Activated CD4-positive, alpha-beta memory T cell treated with anti-CD3 and anti-CD28 coated beads for 36 hours (primary cell): ENCODE measurements at places on chromosomes 2 and 18. TPM values are rescaled to one million over a fixed set of nuclear protein-coding genes. Genes with fewer than 3 reads are reported as not detected.

Gene B3GNT7
- total RNA-seq = not detected

DNA sequence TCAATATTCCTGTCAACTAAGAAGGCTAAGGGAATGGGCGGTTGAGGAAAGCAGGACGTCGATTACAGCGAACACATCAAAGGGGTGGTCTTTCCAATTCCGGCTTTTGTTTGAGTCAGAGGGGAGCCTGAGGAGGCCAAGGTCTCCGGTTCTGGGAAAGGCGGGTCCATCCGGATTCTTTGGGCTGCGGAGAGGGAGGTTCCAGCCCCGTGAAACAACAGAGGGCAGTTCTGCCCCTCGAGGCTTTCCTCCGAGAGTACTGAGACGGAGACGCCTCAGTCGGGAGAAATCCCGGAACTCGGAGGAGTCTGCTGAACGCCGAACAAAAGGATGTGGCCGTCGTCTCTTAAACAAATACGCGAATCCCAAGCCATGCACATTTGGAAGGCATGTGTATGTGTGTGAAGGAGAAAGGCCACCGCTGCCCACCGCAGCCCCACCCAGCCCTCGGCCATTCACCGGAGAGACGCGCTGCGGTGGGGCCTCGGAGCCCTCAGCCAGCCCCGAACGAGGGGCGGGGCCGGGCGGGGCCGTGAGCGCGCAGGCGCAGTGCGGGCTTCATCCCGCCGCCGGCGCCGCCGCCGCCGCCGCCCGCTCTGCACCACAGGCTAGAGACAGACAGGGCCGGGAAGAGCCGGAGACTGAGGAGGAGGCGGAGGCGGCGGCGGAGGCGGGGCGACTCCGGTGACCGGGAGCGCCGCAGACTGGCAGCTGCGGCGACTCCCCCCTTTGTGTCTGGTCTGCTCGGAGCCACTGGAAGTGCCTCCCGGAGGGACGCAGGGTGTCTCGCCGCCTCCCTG is at the start of gene BMPR2:
Gene BMPR2 (plus strand): TSS at position 719 of the 800 bp plus-strand sequence. CDS start 1,148 bp downstream, outside the sequence.
- peak; percentile 88 for DNase-seq

GRCh38 chr18:48728204-48728833 is 189.5 kb downstream of the CTIF start:
- no peak for DNase-seq

GRCh38 chr2:75175456-75175855 is 23.9 kb downstream of the TACR1 start:
- DNase-seq = no peak
